NCI-H2081 (cell line): ENCODE measurements at places on chromosomes 16 and 17.

DNA sequence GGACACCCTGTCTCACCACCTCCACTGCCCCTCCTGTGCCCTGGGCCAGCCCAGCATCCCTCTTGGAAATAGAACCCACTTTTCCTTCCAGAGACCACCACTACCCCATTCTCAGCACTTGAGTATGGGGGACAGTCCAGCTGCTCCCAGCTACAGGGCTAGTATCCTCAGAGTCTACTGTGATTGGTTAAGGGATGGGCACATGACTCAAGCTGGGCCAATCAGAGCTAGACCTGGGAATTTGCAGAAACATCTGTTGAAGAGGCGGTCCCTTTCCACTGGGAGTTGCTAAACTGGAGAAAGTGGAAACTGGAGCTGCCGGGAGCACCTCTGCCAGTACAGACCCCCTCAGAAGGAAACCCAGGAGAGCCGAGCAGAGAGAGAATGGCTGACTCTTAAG lies 156.6 kb downstream of the GSG1L start:
- DNase-seq, result no peak

- DNase-seq, result no peak
These were observed 2.5 kb downstream of the TRIM47 start for GRCh38 chr17:75875940-75876189.

GRCh38 chr16:89060207-89060794 lies 33.4 kb upstream of the ACSF3 start:
- DNase-seq, result no peak

- DNase-seq, result no peak
These were observed 3.7 kb upstream of the UNC13D start for GRCh38 chr17:75847614-75848522.

DNA sequence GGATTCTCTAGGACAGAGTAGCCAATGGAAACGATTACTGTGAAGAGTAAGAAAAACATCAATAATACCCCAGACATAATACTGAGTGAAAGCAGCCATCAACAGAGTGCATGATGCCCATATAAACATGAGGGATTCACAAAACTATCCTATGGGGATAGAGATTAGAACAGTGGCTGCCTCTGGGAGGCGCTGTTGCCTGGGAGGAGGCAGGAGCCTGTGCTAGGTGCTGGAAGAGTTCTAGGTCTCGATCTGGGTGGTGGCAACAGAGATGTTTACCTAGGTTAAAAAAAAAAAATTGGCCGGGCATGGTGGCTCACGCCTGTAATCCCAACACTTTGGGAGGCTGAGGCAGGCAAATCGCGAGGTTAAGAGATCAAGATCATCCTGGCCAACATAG lies 7.9 kb downstream of the FA2H start:
- no peak for DNase-seq

DNA sequence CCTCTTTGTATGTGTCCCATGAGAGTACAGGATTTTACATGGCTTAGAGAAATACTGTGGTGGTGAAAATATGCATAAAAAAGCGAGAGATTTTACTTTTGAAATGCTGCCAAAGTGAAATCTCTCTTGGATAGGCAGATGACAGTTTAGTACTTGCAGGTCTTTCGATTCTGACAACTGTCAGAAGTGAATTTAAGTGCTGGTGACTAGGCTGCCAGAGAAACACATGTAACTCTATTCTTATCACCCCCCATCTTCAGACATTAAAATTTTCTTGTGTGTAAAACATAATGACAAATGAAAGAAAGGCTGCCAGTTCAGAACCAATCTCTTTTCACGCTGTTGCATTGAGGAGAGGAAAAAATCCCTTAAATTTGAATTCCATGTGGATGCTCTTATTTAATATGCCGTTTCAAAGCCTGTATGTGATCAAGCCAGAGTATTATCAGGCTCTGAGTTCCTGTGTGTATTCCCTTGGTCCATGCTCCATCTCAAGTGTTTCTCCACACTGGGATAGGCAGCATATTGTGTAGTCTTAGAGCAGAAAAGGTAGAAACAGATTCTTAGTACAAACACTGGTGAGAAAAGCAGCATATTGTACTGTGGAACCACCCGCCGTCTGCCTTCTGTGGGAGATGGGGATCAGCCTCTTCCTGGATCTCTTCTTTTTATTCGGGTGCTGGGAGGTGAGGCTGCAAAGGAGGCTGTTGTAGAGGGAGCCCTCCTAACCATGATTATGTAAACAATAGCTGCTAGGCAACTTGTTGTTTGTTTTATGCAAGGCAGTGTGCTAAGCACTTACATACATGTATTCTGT lies 291.3 kb downstream of the WWOX start:
- no peak for DNase-seq

- DNase-seq, result no peak
These were observed 8.4 kb downstream of the HNF1B start for GRCh38 chr17:37736428-37736827.

GRCh38 chr16:2384426-2384825 lies 43.9 kb upstream of the ABCA3 start:
- no peak for DNase-seq

- no peak for DNase-seq
These were observed 11.5 kb upstream of the LGALS3BP start for GRCh38 chr17:78991017-78991738.

DNA sequence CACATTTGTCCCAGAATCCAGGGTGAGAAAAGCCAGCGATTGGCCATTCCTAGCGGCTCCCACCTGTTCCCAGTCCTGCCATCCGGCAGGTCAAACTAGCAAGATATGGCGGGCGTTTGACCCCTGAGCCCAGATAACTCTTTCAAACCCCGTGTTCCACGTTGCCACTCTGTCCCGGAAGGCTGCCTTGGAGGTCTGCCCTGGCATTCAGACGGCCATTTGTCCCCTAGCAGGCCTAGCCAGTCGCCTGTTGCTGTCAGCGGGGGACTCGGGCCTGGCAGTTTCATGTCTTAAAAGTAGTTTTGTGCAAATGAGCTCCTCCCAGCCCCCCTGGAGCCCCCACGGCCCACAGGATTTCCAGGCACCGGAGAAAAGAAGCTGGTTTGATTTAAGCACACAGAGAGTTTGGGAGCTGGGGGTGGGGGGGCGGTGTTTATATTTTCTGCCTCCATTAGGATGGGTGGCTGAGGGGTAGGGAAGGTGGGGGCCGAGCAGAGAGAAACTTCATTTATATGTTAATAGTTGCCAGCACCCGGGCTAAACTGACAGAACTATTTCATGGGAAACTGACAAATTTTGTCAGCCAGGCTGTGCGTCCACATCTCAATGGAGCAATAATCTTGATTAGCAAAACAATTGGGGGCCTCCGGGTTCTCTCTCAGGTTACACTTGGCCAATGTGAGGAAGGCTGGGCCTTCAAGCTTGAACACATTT lies 240.9 kb upstream of the SALL1 start:
- DNase-seq, result no peak

GRCh38 chr17:35752945-35753764 lies at the start of gene GAS2L2:
Gene GAS2L2 (minus strand): TSS chr17:35753239. CDS start chr17:35752850, 389 bp downstream.
- DNase-seq, result no peak

GRCh38 chr16:89412811-89413210 lies 77.5 kb downstream of the ANKRD11 start:
- no peak for DNase-seq

DNA sequence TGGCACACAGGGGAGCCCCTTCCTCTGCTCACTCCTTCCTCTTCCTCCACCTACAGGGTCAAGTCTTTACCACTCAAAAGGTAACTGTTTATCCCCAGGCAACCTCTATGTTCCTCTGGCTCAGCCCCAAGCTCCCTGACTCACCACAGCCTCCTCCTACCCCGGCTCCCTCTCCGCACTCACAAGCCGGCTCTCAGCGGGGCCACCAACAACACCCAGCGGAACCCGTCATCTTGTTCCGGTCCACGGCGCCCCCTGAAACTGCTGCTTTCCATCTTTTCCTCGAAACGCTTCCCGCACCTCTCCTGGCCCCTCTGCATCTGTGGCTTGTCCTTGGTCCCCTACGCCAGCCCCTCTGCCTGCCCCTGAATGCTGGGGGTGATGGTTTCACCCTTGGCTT lies 58.4 kb downstream of the NXN start:
- DNase-seq, result no peak

GRCh38 chr17:29294580-29294900 lies 592 bp upstream of the NUFIP2 start:
- no peak for DNase-seq

- no peak for DNase-seq
These were observed 13.3 kb downstream of the SNN start for GRCh38 chr16:11681556-11681955.

DNA sequence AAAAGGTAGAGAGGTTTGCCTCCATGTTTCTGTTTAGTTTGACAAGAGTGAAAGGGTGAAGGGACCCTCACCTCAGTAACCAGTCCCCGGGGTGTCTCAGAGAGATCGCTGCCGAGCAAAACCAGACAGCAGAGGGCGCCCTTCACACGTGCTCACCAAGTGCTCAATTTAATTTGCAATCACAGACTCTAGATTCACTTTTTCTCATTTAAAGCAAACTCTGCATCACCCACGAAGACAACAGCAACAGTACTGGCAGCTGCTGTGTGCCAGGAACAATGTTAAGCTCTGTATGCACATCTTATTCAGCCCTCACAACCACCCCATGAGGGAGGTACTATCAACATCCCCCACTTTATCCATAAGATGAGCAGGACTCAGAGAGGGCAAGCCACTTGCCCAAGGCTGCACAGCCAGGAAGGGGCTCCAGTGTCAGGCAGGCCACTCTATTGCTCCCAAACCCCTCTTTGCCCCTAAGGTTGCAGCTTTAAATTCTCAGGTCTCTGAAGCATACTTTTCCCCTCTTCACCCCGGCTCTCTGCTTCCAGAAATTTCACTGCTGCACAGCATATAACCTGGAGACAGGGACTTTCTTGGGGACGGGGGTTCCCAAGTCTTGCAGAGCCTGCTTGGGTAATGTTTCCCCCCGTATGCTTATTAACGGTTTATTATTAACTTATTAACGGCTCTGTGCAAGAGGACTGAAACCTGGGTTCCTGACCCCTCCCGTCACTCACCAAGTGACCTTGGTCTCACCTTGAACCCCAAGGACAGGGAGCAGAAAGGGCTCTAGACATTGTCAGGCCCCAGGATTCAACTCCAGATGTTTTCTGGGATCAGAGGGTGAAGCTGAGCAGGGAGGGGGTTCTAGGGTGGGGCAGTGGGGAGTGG lies 70.9 kb downstream of the CNGB1 start:
- peak; percentile 16 for DNase-seq

DNA sequence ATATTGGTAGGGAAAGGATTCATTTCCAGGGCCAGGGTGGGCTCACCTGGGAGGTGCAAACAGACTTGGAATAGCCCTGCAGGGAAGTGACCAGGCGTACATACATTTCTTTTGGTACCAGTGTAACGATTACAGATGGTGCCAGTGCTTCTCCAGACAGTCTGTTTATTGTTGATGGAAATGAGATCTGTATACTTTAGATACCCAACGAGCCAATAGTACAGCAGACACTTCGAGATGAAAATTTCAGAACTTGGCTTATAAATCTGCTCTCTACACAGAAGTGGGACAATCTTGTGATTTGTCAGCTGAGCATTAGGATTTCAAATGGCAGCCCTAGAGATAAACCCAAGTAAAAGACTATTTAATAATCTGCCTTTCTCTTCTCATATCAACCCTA lies 57.9 kb downstream of the HS3ST2 start:
- DNase-seq, result no peak

- no peak for DNase-seq
These were observed 3.6 kb downstream of the ZNF267 start for GRCh38 chr16:31876951-31877828.

- DNase-seq, result peak; percentile 17
These were observed at the start of gene B3GNT9 for GRCh38 chr16:67150833-67151396. Gene B3GNT9 (minus strand): TSS chr16:67150998. CDS start chr16:67150485, 513 bp downstream.

DNA sequence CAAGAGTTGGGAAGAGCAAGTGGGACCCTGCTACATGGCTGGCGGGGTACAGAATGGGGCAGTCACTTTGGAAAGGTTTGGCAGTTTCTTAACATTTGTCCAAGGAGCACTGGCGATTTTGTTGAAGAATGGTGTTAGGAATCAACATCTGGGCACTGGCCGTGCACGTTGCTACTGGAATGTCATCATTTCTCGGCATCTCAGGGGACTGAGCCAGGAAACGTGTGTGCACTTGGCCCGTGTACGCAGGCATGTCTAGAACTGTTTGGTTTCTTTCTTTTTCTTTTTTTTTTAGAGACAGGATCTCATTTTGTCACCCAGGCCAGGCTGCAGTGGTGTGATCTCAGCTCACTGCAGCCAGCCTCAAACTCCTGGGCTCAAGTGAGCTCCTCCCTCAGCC lies 17.3 kb upstream of the FOXK2 start:
- no peak for DNase-seq

DNA sequence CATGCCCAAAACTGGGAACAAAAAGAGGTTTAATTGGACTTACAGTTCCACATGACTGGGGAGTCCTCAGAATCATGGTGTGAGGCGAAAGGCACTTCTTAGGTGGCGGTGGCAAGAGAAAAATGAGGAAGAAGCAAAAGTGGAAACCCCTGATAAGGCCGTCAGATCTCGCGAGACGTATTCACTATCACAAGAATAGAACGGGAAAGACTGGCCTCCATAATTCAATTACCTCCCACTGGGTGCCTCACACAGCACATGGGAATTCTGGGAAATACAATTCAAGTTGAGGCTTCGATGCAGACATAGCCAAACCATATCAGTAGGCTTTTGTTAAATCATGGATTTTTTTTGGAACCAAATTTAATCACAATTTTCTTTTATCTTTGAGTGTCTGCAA lies 24.4 kb downstream of the RBL2 start:
- no peak for DNase-seq

DNA sequence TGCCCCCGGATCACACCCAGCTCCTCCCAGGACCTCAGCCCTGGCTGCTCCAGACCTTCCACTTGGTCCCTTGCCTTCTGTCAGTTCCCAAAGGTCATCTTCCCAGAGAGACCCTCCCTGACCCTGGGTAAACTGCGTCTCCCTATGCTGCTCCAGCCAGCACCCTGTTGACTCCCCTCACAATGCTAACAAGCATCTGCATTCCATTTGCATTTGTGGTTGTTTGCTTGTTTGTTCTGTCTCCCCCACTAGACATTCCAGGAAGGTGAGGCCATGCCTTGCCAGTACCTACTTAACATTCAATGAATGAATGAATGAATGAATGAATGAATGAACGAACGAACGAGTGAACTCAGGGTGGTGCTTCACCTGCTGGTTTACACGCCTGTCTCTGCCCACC lies 171.2 kb downstream of the WSCD1 start:
- DNase-seq, result no peak

DNA sequence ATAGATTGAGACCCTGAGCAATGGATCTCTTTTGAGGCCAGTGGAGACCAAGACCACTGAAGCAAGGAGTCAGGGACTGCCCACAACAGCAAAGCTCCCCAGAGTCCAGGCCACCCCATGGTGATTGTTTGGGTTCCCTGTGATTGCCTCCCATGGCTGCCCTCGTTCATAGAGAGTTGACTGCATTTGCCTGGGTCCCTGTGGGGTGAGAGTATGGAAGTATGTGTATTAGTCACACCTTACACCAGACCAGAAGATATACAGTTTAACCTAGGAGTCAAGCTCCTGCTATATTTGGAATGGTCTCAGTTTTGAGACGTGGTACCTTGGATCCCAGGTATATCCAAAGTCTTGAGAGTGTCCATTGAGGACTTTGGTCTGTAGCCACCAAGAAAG lies 20.2 kb downstream of the HLF start:
- DNase-seq, result no peak

GRCh38 chr16:72537664-72538063 lies 365.7 kb upstream of the PMFBP1 start:
- DNase-seq, result no peak

GRCh38 chr16:11596572-11597226 lies 10.0 kb upstream of the LITAF start:
- no peak for DNase-seq
